Left lung (tissue), 14 donors: ENCODE measurements at places on chromosomes 12 and 14.

DNA sequence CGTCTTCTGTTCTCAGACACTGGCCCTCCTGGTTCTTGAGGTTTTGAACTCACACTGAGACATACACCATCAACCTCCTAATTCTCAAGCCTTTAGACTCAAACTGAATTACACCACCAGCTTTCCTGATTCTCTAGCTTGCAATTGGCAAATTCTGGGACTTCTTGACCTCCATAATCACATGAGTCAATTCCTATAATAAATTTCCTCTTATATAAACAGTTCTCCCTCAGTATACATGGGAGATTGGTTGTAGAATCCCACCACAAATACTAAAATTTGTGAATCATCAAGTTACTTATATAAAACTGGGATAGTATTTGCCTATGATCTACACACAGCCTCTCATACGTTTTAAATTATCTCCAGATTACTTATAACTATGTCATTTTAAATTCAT, 162.2 kb downstream of the DIO2 start:
- DNase-seq = no peak

GRCh38 chr14:73140811-73141323, 4.6 kb downstream of the PSEN1 start:
- no peak for DNase-seq

GRCh38 chr14:96051642-96052540, 12.7 kb downstream of the C14orf132 start:
- no peak for DNase-seq

- no peak for DNase-seq
Observed at GRCh38 chr12:4114986-4115385, 158.6 kb upstream of the CCND2 start.

GRCh38 chr14:59281609-59282377, 93.3 kb downstream of the DAAM1 start:
- no peak for DNase-seq

DNA sequence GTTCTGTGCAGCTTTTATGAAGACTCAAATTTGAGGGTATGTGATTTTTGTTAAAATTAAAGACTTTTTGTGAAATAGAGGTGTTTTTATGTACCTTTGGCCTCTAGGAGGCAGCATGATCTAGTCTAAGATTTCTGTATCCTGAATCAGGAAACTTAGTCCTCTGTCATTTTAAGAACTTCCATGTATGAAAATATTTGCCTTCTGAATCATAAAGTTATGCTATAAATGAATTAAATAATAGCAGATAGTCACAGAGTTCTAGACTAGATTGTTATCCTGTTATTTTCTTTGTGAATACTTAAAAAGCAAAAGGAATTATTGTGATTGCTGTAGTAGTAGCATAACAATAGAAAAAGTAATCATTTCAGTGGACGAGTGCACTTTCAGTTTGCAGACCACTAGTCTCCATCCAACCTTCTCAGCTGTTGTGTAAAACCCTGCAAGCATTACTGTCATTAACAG, 56.3 kb downstream of the FGD4 start:
- DNase-seq = peak; percentile 67

DNA sequence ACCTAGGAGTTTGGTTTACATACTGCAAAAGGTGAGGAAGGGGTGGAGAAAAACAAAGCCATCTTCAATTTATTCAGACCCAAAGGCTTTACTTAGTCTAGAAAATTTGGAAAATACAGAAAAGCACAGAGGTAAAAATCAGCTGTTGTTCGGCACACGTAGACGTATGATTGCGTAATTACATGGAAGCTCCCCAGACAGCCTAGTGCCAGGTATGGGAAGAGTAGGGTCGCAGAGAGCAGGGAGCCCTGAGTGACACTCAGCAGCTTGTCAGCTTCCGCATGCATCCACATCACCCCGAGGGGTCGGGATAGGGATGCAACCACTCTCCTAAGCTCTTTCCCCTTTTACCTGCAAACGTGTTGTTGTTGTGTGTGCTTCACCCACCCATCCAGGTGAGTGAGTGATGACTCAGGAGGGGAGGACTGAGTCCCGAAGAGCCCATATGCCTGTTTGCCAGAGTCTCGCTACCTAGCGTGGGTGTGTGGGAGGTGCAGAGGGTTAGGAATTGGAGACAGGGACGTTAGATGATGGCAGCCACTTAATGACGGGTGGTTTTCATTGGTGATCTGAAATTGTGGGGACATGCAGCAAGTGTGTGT, 20.1 kb downstream of the PIWIL1 start:
- no peak for DNase-seq

DNA sequence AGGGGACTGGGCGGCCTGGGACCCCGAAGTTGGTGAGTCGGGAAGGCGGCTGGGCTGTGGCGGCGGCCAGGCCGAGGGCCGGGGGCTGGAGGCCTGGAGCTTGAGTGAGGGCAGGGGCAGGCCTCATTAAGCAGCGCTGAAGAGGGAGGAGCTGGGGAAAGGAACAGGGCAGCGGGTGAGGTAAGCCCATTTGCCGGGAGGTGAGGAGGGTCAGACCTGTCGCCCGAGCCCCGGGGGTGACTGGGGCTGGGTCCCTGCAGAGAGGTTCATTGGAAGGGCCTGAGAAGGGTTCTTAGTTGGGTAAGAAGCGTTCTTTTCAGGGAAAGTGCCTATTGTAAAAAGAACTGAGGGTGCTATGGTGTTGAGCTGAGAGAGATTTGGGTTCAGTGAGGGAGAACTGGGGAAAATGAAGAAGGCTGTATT, 441 bp downstream of the RAB5B start:
- DNase-seq = peak; percentile 49

DNA sequence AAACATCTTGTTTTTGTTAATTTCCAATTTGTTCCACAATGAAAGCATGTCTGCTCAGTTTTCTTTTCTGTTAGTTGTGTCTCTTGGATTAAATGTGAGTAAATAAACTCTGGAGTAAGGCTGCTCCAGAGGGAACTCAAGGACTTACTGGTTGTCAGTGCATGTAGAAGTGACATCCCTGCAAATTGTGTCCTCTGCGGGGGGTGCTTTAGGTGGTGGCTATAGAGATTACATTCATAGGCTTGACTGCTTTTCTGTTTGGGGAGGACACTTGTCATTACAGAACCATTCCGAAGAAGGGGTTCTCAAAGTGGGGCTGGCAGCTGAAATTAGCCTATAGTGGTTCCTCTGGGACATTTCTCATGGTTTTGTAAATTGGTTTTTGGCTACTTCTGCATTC, 8.8 kb downstream of the TMTC2 start:
- DNase-seq = no peak
